ENCODE measurements at places on chromosomes 6 and 20. TPM values are rescaled to one million over a fixed set of nuclear protein-coding genes. Genes with fewer than 3 reads are reported as not detected.

DNA sequence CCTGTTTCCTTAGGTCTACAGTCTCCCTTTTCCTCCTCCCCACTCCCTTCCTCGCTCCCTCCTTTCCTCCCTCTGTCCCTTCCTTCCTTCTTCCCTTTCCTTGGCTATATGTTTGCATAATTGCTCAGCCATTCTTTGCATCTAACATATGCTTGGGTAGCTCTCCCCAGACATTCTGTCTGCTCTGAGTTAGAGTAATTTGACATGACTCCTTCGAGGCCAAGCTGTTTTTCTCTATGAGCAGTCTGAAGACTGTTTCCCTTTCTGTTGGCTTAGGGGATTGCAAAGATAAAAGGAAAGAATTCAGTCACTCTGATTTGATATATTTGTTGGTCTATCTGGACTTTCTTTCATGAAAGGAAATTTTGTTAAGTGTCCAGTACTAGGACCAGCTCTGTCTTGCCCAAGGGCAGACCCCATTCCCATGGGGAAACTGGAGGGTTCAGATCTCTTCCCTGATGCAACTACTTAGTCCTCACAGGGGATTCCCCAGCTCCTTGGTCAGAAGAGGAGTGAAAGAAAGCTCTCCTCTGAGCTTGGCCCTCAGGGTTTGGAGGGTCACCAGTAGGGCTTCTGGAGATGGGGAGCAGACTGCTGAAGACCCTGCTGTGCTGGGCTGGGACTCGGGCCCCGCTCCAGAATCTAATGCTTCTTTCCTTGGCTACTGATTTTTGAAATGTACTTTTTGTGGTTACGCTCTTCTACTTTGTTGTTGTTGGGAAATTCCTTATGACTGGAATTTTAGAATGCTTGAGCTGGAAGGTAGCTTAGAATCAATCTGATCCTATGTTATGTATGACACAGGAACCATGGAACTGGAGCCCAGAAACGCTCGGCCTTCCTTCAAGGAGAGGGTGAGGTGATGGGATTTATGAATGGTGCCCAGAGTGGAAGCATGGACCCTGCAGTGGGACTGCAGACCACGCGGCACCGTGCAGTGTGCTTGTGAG is 63.7 kb upstream of the SLC22A23 start:
- DNase-seq = peak; percentile 34

- DNase-seq = no peak
Measured at GRCh38 chr6:134477991-134478635, 160.2 kb upstream of the SGK1 start.

GRCh38 chr6:1688396-1688795 is 78.7 kb downstream of the FOXC1 start:
- DNase-seq = no peak

GRCh38 chr20:43415661-43416430 is 41.9 kb upstream of the SRSF6 start:
- DNase-seq = no peak

DNA sequence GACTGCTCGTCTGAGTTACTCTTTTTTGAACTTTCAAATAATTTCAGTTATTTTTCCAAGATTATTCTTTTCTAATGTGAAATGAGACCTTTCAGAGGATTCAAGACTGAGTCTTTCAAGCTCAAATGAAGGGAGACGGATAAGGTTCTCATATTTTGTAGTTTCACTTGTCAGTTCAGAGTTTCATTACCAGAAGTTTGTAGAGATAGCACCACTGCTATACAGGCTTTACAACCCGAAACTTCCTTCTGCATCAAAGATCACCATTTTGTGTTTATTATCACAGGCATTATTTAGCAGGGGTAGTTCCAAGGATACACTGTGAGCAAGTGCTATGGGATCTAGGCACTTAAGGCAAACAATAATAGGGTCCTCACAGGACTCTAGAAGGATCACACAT is 74.7 kb upstream of the EPHA7 start:
- no peak for DNase-seq

DNA sequence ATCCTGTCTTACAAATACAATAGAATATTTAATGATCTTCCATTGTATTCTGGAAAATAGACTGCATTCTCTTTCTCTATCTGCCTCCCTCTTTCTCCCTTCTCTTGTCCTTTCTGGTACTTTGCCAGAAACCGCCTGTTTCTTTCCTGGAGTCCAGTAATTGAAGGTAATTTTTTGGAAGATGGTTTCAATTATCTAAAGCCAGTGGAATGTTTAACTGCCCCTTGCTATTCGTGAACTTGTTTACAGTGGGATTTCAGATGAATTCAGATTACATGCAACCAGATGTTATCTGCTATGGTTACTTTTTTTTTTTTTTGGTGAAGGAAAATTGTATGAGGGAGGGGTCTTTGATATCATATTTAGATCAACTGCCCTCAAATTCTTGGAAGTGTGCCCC is 655.5 kb upstream of the FLRT3 start:
- DNase-seq = no peak

DNA sequence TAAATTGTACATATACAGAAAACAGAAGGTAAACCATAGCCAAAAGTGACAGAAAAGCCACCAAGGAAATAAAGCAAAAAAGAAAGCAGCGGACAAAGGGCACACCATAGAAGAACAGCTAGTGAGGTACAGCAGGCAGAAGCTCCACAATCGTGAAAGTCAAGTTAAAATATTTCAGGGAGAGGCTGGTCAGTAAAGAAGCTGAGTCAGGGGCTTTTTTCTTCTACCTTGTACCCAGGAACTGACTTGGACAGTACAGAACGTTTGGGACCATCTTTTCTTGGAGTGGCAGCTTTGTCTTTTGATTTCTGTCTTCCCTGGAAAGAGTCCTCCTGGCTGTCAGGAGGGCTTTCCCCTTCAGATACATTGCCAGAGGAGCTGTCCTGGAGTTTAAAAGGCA is 8.1 kb downstream of the C6orf120 start:
- no peak for DNase-seq

GRCh38 chr6:133430530-133430929 is 189.4 kb downstream of the EYA4 start:
- DNase-seq = no peak

DNA sequence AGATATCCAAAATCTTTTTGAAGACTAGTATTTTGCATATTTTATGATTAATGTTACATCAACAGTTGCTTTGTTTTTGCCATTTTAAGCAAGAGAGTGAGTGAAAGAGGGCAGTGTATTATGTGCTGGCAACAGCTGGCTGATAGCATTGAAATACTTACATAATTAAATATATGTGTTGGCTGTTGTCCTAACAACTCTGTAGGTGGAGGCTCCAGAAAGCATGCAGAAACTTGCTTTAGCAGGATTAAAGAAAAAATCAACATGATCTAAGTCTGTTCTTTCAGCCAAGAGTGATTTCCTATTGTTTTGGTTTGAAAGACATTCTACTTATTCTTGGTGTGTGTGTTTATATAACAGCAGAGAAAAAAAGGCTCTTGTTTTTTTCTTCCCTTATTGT is 127.5 kb downstream of the CDKAL1 start:
- DNase-seq = no peak

DNA sequence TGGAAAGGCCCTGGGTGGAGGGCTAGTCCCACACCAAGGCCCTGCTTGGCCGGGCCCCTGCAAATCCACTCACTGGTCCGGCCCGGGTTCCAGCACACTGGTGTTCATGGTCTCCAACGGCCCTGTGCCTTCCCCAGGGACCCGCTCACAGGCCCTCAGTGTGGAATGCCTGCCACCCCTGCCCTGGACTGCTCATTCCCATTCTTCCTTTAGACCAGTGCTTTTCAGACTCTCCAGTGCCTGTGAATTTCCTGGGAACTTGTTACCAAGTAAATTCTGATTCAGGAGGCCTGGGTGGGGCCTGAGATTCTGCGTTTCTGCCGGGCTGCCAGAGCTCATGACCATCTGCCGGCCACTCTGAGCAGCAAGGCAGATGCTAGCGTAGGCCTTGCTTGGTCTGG is 5.7 kb upstream of the PXDC1 start:
- peak; percentile 78 for DNase-seq

GRCh38 chr6:69623357-69623756 is 173.5 kb downstream of the LMBRD1 start:
- no peak for DNase-seq

- peak; percentile 86 for DNase-seq
Measured at GRCh38 chr6:108945681-108946159, 97.5 kb downstream of the ARMC2 start.

DNA sequence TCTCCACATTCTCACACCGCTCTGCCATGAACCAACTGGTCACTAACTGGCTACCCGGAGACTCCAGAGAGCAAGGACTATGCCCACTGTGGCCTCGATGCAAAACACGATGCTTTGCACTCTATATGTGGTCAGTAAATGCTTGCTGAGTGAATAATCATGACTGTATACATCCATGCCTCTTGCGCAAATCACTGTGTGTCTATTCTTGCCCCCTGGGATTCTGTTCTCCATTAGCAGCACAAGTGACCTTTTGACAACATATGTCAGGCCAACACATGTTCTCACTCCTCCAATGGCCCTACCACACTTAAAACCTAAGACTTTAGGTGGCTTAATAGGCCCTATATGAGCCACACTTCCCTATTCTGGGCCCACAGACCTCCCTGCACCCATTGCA is 16.9 kb downstream of the KIF16B start:
- no peak for DNase-seq

GRCh38 chr6:100880149-100880852 is 828 bp downstream of the ASCC3 start:
- DNase-seq = no peak

DNA sequence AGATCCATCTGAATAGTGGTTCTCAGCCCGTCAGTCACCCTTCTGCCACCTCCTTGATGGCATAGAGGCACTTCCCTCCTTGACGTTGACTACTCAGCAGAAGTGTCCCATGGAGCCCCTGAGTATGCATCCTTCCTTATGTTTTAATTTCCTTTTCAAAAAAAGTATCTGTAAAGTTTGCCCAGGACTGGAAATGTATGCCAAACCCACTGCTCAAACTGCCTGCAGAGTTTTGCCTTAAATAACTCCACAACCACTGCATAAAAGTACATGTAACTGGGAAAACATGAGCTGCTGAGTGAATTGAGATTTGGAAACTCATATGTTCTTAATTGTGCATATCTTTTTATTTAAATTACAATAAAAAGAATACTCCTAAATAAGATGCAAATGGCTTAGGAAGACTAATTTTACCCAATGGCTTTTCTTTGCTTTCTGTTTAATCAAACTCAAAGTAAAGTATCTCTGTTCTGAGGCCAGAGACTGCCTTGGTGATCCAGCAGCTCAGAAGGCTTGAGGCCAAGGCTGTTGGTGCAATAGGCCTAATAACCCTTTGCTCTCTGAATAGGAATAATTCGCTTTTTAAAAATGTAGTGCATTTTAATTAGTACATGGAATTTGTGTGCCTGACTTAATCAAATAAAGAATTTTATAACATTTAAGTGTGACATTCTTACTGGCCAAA is 90.4 kb downstream of the FNDC1 start:
- no peak for DNase-seq

GRCh38 chr6:56280126-56280525 is 32.7 kb upstream of the COL21A1 start:
- no peak for DNase-seq

DNA sequence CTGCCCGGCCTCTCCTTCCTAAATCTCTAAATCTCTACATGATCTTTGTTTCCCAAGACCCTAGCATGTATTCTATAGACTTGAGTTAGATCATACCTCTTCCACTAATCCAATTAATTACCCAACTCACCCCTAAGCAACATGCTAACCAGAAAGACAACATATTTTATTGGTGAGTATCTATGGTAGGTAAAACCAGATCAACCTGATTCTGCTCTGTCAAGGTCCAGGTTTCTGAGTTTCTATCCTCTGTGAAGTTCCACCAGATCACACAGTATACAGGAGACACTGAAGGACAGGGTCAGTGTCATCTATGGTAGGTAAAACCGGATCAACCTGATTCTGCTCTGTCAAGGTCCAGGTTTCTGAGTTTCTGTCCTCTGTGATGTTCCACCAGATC is 363.2 kb upstream of the MARCKS start:
- no peak for DNase-seq

GRCh38 chr20:46802722-46803121 is 91.9 kb upstream of the EYA2 start:
- DNase-seq = no peak

DNA sequence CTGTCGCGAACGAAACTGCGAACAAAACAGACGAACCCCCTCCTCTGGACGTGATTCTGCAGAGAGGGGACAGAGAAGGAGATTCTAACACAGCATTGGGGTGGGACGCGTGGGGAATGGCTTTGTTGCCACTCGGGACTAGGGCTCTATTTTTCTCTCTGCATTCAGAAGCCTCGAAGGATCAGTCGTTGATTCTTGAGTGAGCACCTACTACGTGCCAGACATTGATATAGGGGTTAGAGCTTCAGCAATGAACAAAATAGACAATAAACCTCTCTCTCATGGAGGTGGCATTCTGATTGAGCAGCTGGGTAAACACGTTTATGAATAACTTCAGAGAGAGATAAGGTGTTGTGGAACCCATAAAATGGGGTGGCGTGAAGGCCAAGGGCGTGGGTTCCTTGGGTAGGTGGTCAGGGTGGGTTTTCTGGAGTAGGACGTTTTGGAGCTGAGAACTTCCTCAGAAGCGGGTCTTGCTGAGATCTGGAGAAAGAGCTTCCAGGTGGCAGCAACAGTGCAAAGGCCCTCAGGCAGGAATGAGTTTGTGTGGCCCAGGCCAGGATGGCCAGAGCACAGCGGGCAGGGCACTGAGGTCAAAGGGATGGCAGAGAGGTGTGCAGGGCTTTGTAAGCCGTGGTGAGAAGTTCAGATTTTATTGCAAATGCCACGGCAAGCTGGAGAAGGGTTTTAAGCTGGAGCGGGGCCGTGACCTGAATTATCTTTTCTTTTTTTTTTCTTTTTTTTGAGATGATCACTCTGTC is 884 bp downstream of the SLC2A10 start:
- no peak for DNase-seq

GRCh38 chr20:13800728-13801134 is 15.9 kb downstream of the NDUFAF5 start:
- DNase-seq = peak; percentile 82

GRCh38 chr20:40651151-40651550 is 37.9 kb downstream of the MAFB start:
- DNase-seq = no peak

GRCh38 chr6:107657755-107658461 is 166.2 kb downstream of the SCML4 start:
- DNase-seq = no peak

The BHLHE23 gene
- not detected for total RNA-seq

The PLN gene
- 6.2 TPM for total RNA-seq

The ANKRD66 gene
- not detected for total RNA-seq

The FAM120B gene
- total RNA-seq = 55.4 TPM

The TTK gene
- 6.1 TPM for total RNA-seq

The NFATC2 gene
- total RNA-seq = 6.8 TPM

The SLC52A3 gene
- 2.3 TPM for total RNA-seq

The PEX6 gene
- 18.8 TPM for total RNA-seq

The TBXT gene
- not detected for total RNA-seq

The TMC2 gene
- total RNA-seq = not detected

The CTSZ gene
- total RNA-seq = 33.4 TPM

The SSTR4 gene
- total RNA-seq = not detected

The TMEM200A gene
- total RNA-seq = 0.76 TPM

The SMLR1 gene
- total RNA-seq = not detected

The PTK6 gene
- 70.6 TPM for total RNA-seq

The PARD6B gene
- total RNA-seq = 7.6 TPM
